Left ventricle myocardium superior (tissue), 1 donor: ENCODE measurements at places on chromosomes 2 and 18. TPM values are rescaled to one million over a fixed set of nuclear protein-coding genes. Genes with fewer than 3 reads are reported as not detected.

DNA sequence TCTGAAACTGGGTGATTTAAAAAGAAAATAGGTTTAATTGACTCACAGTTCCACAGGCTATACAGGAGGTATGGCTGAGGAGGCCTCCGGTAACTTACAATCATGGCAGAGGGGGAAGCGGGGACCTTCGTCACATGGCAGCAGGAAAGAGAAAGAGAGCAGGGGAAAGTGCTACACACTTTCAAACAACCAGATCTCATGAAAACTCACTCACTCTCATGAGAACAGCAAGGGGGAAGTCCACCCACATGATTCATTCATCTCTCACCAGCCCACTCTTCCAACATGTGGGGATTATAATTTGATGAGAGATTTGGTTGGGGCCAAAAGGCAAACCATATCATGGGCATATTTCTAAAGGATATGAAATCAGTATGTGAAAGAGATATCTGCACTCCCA is 12.0 kb upstream of the ARHGAP15 start:
- no peak for DNase-seq

- DNase-seq, result no peak
Measured at GRCh38 chr2:109268916-109269315, 139.9 kb downstream of the SH3RF3 start.

GRCh38 chr2:85589982-85590791 is 5.4 kb upstream of the RNF181 start:
- DNase-seq, result peak; percentile 50

GRCh38 chr2:182057002-182057401 is 71.3 kb downstream of the PPP1R1C start:
- DNase-seq, result no peak

GRCh38 chr2:22756276-22757043 is 628.5 kb upstream of the KLHL29 start:
- DNase-seq, result no peak

GRCh38 chr2:24866946-24867345 is 53.1 kb downstream of the ADCY3 start:
- DNase-seq, result no peak

DNA sequence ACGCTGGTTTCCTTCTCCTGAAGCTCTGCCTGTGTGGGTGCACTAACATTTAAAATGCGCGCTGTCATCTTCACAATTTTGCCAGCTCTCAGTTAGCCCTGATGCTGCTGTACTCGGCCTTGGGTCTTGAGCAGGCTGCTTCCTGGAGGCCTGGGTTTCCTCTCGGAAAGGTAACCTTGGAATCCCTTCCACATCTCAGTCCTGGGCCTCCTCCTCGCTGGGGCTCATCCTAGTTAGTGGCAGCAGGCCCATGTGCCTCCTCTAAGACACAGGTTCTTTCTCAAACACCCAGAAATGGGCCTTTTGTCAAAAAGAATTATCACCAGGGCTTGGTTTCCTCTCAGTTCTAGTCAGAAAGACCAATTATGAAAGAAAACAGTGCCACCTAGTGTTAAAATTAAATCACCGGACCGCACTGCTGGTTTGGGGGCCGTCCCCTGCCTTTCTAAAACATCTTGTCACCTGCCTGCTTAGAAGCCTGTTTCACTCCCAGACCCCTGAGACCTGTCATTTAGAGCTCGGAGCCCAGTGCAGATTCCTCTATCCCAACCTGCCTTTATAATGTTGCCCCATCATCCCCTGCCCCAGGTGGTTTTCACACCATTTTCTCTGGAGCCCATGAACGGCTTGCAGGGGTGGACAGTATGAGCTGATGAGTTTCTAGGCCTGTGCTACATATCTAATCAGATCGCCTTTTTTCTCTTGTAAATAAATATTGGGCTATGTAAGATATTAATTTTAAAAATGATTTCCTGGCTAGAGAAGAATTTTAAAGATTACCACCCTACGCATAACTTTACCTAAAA is 42.4 kb downstream of the HK2 start:
- no peak for DNase-seq

- DNase-seq, result no peak
Measured at GRCh38 chr2:99623613-99624012, 133.8 kb upstream of the REV1 start.

DNA sequence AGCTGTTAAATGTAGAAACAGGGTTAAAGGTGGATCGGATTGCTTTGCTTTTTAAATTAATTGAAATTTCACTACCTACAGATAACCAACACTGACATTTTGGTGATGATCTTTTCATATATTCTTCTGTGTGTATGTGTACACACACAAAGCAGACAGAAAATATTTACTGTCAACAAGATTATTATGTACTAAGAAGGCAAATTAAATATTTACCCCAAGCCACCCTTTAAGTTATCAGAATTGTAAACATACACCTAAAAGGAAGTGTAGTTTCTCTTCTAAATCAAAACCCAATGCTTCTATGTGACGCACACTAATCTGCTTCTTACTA is 98.7 kb downstream of the GAREM1 start:
- DNase-seq, result no peak

- DNase-seq, result no peak
Measured at GRCh38 chr2:69203166-69203985, 183.7 kb downstream of the GFPT1 start.

DNA sequence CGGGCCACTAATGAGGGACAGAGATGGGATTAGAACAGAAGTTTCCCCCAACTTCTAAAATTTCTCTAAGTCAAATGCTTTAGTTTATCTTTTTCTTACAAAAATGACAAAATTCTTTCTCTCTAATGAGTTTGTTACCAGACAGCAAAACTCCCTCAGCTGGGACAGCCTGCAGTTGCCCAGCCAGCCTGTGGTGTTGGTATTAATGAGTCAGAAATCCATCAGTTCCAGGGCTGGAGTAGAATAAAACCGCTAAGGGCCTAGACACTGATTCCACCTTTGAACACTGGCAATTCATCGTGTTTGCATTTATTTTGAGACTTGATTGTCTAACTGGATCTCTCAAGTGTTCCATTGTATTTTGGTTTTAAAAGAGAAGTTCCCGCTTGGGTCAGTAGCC is 38.3 kb upstream of the SMAD2 start:
- no peak for DNase-seq

DNA sequence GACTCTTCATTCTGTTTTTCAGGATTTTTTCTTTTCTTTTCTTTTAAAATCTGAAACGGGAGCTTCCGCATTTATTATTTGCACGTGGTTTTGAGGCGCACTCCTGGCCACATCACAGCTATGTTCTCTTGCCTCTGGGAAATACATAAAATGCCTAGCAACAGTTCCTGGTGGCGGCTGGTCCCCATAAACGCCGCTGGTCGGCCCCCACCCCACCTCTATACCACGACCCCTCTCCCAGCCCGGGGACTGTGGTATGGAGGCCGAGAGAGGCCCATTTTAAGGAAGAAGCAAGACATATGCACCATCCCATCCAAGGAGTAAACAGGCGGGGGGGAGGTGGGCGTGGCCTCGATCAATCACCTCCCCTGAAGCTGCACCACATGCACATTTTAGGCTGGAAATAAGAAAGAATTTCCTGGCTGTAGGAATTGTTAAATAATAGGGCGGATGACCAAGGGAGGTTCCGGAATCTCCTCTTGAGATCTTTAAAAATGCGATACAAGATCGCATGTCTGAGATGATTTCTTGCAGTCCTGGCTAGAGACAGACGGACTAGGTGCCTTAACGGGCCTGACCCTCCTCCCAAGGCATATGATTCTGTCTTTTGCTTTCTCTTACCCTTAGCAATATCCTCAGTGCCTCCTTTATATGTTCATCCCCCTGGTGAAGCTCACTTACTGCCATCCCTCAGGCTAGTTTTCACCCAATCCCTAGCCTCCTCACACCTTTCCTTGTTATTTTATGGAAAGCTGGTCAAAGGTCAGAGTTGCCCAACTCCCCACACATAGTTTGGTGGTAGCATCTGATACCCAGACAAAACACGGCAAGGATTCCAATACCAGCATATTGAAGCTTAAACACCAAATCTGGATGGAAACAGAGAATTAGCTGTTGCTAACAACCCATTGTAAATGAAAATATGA is 82.4 kb downstream of the BCL2 start:
- peak; percentile 50 for DNase-seq

- no peak for DNase-seq
Measured at GRCh38 chr2:204827701-204828590, 282.7 kb downstream of the PARD3B start.

DNA sequence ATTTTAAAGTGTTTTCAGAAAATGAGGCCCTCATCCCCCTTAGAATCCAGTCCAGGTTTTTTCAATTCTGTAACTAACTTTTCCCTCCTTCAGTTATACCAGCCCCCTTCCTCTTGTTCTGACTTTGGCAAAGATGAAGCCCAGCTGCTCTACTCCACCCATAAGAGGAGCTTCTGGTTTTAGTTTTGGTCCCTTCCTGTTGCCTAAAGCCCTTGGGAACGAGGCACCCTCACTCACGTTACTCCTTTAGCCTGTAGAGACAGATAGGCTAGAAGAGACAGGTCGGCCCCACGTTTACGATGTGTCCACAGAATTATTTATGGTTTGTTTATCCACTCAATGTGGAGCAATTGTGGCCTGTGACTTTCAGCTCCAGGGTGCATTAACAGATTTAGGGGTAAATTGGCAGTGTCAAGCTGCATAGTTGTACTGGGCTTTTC is 454.2 kb upstream of the TNP1 start:
- DNase-seq, result no peak

GRCh38 chr2:186664385-186665043 is 29.3 kb upstream of the FAM171B start:
- DNase-seq, result no peak

GRCh38 chr2:150127995-150128394 is 359.5 kb downstream of the RND3 start:
- no peak for DNase-seq

GRCh38 chr2:3600256-3600855 is 5.4 kb downstream of the COLEC11 start:
- no peak for DNase-seq

DNA sequence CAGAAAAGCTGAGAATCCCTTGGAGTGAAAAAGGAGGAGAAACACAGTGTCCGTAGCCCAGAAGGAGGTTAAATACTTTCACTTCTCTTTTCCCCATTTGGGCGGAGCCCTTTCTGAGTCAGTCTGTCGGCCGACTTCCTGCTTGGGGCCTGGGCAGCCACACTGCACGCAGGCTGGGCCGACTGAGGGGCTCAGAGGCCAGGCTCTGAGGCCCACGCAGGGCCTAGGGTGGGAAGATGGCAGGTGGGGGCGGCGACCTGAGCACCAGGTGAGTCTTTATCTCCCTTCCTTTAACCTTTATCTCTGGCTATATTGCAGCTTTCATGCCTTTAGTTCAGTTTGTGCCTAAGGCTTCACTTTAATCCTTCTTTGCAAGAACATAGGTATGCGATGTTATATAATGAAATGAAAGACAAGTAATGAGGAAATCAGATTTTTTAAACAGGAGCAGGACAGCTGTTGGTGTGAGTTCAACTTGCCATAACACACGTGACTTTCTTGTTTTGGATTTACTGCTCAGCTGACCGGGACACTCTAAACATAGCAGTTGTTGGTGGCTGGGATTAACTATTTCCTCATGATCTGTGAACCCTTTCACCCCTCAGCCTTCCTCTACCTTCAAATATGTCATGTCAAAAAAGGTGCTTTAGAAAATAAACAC is at the start of gene SP100:
TSS of gene SP100 (plus strand) at position 141 of the 661 bp plus-strand sequence. CDS start at position 237, 96 bp downstream.
- DNase-seq, result peak; percentile 82

- no peak for DNase-seq
Measured at GRCh38 chr2:101698844-101699754, 1.6 kb downstream of the MAP4K4 start.

- no peak for DNase-seq
Measured at GRCh38 chr2:210899131-210899530, 342.7 kb downstream of the CPS1 start.

DNA sequence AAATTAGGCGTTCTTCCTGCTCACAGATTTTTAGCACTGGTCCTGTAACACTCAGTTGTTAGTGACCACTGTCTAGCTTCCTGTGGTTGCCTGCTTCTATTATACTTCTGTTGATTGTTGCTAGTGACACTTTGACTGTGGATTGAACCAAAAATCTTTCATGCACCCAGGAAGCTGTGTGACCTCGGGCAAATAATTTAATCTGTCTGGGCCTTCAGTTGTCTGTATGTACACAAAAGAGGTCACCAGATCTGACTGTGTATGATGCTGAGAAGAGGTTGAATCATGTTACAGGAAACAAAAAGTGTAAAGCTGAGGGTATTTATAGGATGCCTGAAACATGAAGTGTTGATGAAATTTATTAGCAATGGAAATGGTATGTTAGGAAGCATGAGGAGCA is 12.7 kb downstream of the ICOS start:
- no peak for DNase-seq

DNA sequence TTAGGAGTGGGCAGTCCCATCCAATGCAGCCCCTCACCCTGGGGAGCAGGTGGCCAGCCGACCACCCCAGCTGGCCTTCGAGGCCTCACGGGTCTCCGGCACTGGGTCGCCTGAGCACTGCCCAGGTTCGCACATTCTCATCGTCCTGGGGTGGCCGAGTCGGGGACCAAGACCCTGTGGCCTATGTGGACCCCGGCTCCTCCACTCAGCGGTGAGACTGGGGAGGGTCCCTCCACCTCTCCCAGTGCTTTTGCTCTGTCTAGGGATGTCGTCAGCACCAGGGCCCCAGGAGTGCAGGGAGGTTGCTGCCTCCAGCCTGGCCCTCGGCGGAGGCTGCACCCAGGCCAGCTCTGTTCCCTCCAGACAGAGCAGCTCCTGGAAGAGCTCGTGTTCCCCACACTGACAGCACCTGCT is 89.6 kb downstream of the TPO start:
- DNase-seq, result no peak

GRCh38 chr2:192194265-192194865 is 368 bp downstream of the TMEFF2 start:
- DNase-seq, result peak; percentile 33

GRCh38 chr2:62631160-62632085 is 74.1 kb upstream of the EHBP1 start:
- DNase-seq, result no peak

- no peak for DNase-seq
Measured at GRCh38 chr2:171287611-171288010, 126.9 kb upstream of the TLK1 start.

The NAT8 gene
- not detected for total RNA-seq

The SH2D6 gene
- total RNA-seq, result not detected

The CFC1 gene
- total RNA-seq, result not detected
